Omental fat pad (tissue), 4 donors: ENCODE measurements at places on chromosomes 3 and 15. TPM values are rescaled to one million over a fixed set of nuclear protein-coding genes. Genes with fewer than 3 reads are reported as not detected.

DNA sequence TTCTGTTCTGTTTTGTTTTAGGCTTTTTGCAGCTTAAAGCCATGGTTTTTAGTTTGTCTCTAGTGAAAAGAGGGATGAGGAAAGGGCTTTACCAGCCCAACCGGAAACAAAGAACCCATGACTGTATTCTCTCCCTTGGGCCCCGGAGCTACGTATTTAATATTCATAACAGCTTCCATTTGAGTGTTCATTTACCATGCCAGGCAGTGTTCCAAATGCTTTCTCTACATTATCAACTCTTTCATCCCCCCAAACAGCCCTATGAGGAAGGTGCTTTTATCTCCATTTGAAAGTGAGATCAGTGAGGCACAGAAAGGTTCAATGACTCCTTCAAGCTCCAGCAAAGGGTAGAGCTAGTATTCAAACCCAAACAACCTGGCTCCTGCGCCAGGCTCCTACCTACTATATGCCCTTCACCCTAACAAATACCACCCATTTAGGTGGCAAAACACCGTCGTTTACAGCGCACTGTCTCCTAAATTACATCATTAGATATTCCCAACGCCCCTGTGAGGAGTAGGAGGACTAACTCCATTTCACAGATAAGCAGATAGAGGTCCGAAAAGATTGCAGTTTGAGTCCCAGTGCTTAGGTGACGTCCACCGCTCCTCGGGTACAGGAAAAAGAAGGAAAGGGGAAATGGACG is 27.9 kb downstream of the GTPBP8 start:
- no peak for DNase-seq

Gene RETNLB
- total RNA-seq: not detected

Gene SCAMP5
- total RNA-seq: 2.0 TPM

Gene BTLA
- total RNA-seq: 1.7 TPM

Gene LRRC31
- not detected for total RNA-seq

DNA sequence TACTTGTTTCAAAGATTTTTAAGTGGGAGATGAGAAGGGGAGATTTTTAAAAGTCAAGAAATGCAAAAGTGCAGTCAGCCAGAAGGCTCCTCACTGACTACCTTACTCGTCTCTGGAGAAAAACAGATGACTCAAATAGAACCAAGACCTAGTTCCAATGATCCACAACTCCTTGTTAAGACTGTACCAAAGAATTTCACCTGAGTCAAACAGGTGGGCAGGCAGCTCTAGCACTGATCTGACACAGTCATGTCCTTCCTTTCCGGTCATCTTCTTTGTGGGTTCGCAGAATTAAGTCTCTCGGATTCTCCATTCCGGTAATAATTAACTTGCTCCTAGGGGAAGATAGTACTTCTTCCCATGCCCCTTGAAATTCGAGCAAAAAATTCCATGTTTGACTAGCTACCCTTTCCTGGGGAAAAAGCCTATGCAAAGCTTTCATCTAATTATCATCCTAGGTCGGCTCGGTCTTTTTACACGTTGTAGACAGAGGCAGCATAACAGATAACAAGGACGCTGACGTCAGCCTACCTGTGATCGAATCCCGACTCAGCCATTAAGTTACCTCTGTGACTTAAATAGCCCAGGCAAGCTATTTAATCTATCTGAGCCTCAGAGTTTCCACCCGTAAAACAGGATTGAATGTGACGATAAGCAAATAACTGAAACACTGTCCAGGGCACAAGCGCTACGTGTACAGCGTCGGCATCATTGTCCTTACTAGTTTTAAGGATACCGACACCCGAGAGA is 758 bp downstream of the SELENOK start:
- DNase-seq: no peak

- no peak for DNase-seq
Measured at GRCh38 chr3:174859114-174859735, at the start of gene NAALADL2. NAALADL2 (plus strand) TSS chr3:174859334.

GRCh38 chr3:171772427-171773056 is 37.7 kb downstream of the PLD1 start:
- DNase-seq: no peak

DNA sequence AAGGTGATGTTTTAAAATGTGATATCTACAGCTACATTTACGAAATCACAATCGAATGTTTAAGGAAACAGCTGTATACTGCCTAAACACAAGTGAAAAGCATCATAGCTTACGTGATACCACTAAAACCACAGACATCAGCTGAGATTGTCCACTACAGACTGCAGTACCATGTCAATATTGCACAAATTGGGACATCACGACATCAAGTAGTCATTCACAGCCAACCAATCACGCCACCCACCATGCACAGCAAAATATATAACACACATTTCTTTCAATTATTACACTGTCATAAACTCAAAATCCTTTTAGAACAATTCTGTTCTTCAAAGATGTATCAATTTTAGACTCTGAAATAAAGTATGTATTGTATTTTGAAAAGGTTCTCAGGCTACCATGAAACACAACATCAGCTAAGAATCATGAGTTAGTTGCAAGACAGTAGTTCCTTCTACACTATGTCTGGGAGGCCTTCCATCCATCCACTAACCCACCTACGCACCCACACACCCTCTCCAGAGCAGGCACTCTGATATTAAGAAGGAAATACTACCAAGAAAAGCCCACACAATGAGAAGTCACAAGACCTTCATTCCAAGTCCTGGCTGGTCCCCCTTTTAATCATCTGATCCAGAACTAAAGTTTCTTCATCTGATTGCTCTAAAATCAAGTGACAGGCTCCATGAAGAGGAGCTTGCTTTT is 3.1 kb downstream of the DMXL2 start:
- no peak for DNase-seq

Gene AADACL2
- 8.1 TPM for total RNA-seq

Gene CFAP91
- 2.3 TPM for total RNA-seq

GRCh38 chr3:22496641-22497040 is 706.5 kb upstream of the UBE2E2 start:
- no peak for DNase-seq

GRCh38 chr3:100634493-100635272 is 25.3 kb downstream of the ADGRG7 start:
- no peak for DNase-seq

Gene CPN2
- total RNA-seq: not detected

DNA sequence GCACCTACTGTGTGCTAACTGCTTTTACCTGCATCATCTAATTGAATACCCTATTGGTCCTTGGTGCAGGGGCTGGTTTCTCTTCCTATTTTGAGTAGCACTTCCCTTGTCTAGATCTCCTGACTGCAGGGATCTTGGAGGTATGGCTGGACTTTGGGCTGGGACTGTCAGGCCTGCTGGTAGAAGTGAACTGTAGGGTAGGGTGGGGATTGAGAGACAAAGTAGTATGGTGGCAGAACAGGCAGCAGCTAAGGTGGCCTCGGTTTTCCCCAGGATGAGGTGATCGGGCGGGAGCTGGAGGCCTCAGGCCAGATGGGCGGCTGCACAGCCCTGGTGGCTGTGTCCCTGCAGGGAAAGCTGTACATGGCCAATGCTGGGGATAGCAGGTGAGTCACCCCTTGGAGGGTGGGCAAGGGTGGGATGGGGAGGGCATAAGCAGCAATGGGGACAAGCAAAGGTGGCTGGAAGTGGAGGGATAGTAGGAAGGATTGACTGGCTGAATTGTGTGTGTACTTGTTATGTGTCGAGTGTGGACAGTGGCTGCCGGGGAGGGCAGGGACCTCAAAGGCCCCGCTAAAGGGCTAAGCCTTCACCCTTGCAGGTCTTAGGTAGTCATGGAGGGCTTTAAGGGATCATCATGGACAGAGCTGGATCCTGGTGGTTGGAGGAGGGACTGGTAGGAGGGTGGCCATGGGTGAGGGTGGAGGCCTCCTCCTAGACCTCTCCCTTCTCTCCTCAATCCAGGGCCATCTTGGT is 2.0 kb downstream of the PPM1M start:
- DNase-seq: no peak

GRCh38 chr3:13532085-13532484 is 16.8 kb upstream of the FBLN2 start:
- no peak for DNase-seq

- no peak for DNase-seq
Measured at GRCh38 chr3:69647511-69648110, 91.7 kb upstream of the MITF start.

- DNase-seq: no peak
Measured at GRCh38 chr3:151501171-151501922, 40.5 kb upstream of the IGSF10 start.

- DNase-seq: no peak
Measured at GRCh38 chr3:100149713-100150415, 35.6 kb upstream of the FILIP1L start.

GRCh38 chr3:122679882-122680474 is 661 bp upstream of the PARP14 start:
- DNase-seq: no peak
